ENCODE measurements at places on chromosomes 6 and 20.

DNA sequence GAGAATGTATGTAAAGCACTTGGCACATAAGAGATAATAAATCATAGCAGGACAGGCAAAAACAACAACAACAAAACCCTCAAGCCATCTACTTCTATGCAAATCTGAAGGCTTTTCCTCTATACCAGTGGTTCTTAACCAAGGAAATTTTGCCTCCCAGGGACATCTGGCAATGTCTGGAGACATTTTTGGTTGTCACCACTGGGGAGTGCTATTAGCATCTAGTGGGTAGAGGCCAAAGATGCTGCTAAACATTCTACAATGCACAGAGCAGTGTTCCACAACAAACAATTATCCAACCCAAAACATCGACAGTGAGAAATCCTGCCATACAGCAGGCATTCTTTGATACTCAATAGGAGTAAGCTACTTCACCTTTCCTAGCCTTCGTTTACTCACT lies 28.2 kb downstream of the NDRG3 start:
- DNase-seq, result no peak

DNA sequence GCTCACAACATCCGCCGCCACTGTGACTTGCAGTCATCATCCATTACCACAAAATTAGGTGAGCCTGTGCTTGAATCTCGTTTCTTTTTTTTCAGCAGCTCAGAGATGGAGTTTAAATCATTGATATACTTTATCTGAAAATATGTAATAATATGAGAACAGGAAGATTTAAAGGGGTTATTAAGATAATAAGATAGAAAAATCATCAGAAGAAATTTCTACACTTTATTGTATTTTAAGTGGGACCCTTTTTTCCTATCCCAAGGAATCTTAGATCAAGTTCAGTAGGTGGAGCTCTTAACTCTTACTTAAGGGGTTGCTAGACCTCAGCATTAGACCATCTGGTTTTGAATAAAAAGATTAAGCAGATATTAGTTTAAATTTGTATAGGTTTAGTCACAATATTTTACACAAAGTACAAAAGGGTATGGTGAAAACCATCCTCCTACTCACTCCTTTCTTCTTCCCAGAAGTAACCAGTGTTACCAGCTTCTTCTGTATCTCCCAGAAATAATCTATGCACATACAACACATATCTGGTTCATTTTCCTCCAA lies 9.4 kb upstream of the NCOA7 start:
- no peak for DNase-seq

- no peak for DNase-seq
Measured at GRCh38 chr6:140070846-140071473, 696.5 kb upstream of the CITED2 start.

DNA sequence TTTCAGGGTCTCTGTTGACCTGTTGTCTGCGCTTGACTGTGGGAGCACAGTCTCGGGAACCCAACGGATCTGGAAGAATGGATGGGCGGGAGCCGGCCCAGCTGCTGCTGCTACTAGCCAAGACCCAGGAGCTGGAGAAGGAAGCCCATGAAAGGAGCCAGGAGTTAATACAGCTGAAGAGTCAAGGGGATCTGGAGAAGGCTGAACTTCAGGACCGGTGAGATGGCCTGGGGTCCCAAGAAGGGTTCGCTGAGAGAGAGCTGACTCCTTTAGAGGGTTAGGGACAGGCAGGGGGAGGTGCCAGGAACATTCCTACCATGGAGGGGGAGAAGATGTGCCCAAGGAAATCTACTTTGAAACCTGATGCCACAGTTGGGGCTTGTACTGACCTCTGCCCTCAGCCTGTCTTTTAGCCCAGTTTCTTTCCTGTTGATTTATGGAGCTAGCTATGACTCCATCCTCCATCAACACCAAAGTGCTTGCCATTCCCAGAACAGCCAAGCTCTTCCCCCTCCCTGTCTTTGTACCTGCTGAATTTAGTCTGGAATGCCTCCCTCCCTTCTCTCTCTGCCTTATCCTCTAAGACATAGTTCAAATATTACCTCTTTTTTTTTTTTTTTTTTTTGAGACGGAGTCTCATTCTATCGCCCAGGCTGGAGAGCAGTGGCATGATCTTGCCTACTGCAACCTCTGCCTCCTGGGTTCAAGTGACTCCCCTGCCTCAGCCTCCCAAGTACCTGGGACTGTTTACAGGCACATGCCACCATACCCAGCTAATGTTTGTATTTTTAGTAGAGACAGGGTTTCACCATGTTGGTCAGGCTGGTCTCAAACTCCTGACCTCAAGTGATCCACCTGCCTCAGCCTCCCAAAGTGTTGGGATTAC lies 12.2 kb downstream of the CEP250 start:
- DNase-seq, result no peak

DNA sequence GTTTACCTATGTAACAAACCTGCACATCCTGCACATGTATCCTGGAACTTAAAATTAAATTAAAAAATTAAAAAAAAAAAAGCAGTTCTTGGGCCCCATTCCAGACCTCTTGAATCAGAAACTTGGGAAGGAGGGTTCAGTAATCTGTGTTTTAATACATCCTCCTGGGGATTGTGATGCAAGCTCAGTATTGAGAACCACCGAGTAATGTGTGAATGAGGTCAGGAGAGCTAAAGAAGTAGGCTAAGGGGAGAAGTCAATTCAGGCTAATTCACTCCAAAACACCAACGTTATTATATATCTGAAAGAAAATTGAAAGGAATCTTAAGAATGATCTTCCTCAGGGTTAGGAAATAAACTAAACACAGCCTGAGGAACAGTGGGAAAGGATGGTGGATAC lies 120.4 kb downstream of the RNF144B start:
- no peak for DNase-seq

- no peak for DNase-seq
Measured at GRCh38 chr6:111530218-111530617, 47.2 kb upstream of the REV3L start.

DNA sequence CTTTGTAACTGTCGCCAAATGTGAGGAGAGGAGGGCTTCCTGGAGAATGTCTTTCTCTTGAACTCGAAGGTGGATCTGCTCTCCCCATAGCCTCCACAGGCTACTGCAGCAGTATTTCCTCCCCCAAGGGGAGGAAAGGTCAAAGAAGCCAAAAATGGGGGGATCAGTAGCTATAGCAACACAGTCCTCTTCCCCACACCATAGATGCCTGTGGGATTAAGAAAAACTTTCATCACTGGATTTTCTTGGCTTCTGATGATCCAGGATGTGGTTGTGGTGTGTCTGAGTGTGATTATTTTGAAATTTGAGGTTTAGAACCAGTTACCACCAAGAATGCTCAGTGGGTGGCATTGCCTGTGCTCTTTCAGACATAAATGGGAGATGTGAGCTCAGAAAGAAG lies 140.1 kb upstream of the SPACA1 start:
- no peak for DNase-seq

DNA sequence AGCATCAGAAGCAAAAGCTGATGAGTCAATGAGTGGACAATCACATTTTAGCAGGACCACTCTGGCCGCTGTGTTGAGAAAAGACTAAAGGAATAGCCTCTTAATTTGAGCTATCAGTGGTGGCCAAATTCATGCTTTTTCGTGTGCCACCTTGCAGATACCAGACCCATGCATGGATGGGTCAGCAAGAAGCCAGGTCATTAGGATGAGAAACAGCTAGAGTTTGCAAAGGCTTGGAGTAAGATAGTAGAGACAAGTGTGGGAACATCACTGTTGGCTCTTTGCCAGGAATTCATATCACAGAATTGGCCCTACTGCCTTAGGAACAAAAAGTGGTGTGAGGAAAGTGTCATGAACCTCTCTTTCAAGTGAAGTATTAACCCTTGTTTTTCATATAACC lies 25.5 kb downstream of the MRAP2 start:
- no peak for DNase-seq

GRCh38 chr6:33620856-33621710 lies at the start of gene ITPR3:
Gene ITPR3 (plus strand): TSS chr6:33621322. CDS start chr6:33621603, 281 bp downstream.
- peak; percentile 43 for DNase-seq

GRCh38 chr6:148799647-148800046 lies 52.8 kb downstream of the UST start:
- DNase-seq, result no peak

- no peak for DNase-seq
Measured at GRCh38 chr6:8543714-8544113, 108.4 kb upstream of the SLC35B3 start.

DNA sequence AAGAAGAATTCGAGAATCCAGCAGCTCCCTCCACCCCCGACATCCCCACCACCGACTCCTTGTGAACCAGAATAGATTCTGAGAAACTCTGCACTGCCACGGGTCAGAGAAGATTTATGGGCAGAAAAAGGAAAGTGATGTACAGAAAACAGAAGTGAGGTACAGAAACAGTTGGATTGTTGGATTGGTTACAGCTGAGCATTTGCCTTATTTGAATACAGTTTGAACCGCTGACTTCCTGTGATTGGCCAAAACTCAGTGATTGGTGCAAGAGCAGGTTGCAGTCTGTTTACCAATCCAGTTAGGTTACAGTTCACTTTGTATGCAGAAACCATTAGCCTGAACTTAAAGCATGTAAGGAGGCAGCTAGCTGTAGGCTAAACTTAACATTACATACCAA lies 131.2 kb upstream of the HDDC2 start:
- DNase-seq, result no peak

All from NCI-H1930 (cell line).